ENCODE measurements at places on chromosomes 11 and 22.

DNA sequence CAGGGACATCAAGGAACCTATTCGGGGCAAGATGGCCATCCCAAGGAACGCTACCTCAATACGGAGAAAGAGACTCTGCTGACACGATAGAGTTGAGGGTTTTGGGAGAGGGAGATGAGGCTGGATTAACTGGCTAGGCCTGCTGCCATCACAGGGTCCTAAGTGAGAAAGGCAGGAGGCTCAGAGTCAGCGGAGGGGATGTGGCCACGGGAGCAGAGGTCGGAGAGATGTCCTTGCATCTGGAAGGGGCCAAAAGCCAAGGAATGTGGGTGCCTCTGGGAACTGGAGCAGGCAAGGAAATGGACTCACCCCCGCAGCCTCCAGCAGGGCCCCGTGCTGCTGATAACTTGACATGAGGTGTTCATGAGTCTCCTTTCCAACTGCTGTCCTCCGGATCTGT is 31.0 kb upstream of the RFPL3 start:
- DNase-seq = no peak
- no peaks in the 10 kb centered on the region for H3K4me1 ChIP-seq
- H3K27ac ChIP-seq = no peak overlapping the region
- H3K27me3 ChIP-seq = no peaks in the 10 kb centered on the region
- H3K36me3 ChIP-seq = no peaks in the 10 kb centered on the region

GRCh38 chr22:41672780-41673509 is 15.7 kb downstream of the SNU13 start:
- no peaks in the 10 kb centered on the region for H3K27me3 ChIP-seq
- DNase-seq = no peak
- H3K27ac ChIP-seq = peak overlapping the region; percentile 16
- no peaks in the 10 kb centered on the region for H3K4me1 ChIP-seq
- peaks cover 10% of the 10 kb centered on the region for H3K36me3 ChIP-seq
- no peak overlapping the region for H3K4me3 ChIP-seq

- no peaks in the 10 kb centered on the region for H3K4me1 ChIP-seq
- no peak for DNase-seq
- H3K27ac ChIP-seq = no peak overlapping the region
- no peaks in the 10 kb centered on the region for H3K36me3 ChIP-seq
- H3K4me3 ChIP-seq = no peak overlapping the region
These were observed 164.2 kb upstream of the TBCEL start for GRCh38 chr11:120859552-120860295.

DNA sequence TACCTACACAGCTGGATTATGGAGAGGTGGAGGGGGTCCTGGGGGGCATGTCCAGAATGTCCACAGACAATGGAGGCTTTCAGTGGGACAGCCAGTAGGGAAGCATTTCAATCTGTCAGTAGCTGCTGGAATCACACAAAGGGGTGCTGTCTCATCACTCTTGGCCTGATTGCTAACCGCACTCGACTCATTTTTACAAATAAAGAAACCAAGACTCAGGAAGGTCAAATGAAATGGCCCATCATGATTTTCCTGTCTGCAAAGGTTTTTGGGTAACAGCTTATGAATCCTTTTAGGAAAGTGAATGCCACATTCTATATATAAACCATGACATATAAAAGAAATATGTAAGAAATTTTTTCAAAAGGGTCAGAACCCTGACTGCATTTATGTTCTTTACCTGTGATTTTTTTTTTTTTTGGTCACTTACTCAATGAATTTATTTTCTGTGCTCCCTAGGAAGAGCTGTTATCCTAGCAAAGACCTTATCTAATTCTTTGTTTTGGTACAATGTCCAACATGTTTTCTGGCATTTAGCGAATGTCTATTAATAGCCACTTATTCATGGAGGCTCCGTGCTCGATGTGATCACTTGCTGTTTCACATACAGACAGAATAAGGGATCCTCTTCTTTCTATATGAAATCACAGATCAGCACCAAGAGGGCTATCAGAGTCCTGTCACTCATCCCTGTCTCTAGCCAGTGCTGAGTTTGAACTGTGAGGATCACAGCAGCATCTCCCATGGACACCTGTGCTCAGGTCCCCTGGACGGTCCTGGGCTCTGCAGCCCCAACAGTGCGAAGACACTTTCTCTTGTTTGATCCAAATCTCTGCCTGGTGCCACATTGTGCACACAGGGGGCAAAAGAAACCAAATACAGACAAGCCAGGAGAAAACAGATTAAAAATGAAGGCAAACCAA is 979.7 kb downstream of the NTM start:
- no peak overlapping the region for H3K27ac ChIP-seq
- no peaks in the 10 kb centered on the region for H3K4me1 ChIP-seq
- H3K4me3 ChIP-seq = no peak overlapping the region
- no peaks in the 10 kb centered on the region for H3K36me3 ChIP-seq
- no peaks in the 10 kb centered on the region for H3K27me3 ChIP-seq

DNA sequence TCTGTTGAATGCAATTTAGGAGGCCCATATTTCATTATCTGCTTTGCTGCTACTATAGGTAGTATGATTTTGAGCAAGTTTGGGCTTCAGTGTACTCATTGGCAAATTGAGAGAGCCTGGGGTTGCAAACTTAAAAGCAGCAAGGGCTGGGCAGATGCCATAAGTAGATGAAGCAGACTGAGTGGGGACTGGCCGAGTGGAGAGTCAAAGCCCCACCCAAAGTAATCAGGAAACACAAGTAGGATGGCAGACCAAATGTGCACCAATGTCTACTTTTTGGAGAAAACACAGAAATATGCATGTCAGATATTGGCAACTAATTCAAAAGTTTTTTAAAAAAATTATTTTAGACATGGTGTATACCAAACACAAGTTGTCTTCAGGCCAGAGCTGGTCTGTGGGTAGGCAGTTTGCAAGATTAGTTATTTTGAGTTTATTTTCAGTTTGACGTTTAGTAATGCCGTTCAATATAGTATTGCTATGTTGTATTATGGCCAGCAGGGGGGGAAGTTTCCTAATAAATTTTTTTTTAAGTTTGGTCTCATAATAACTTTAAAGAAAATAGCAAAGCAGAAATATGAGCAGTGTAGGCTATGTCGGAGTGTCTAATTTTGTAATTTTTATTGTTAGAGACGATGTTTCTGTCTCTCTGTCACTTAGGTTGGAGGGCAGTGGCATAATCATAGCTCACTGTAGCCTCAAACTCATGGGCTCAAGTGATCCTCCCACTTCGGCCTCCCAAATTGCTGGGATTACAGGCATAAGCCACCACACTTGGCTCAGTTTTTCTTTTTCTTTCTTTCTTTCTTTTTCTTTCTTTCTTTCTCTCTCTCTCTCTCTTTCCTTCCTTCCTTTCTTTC is 105.1 kb downstream of the HIPK3 start:
- H3K4me1 ChIP-seq = no peaks in the 10 kb centered on the region
- no peak overlapping the region for H3K4me3 ChIP-seq
- DNase-seq = peak; percentile 32
- no peaks in the 10 kb centered on the region for H3K27me3 ChIP-seq
- no peak overlapping the region for H3K27ac ChIP-seq

DNA sequence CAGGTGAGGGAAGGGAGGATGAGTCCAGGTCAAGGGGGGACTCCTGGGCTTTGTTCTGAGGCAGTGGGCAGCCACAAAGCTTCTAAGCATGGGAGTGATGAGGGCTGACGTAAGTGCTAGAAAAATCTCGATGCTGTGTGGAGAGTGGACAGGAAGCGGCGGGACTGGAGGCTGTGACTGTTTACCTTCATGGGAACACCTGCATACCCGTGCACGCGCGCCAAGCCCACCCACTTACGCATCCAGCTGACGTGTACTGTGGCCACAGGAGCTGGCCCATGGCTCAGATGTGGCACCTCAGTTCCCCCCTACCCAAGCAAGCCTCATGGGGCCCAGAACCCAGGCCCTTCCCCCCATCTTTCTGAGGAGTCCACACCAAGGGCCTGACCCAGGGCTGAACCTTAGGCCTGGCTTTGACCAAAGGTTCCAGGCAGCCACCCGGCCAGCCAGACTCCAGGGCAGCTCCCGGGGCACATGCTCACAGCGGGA is 14.0 kb downstream of the MYRF start:
- no peaks in the 10 kb centered on the region for H3K36me3 ChIP-seq
- no peak overlapping the region for H3K27ac ChIP-seq
- no peaks in the 10 kb centered on the region for H3K4me1 ChIP-seq
- no peaks in the 10 kb centered on the region for H3K27me3 ChIP-seq

DNA sequence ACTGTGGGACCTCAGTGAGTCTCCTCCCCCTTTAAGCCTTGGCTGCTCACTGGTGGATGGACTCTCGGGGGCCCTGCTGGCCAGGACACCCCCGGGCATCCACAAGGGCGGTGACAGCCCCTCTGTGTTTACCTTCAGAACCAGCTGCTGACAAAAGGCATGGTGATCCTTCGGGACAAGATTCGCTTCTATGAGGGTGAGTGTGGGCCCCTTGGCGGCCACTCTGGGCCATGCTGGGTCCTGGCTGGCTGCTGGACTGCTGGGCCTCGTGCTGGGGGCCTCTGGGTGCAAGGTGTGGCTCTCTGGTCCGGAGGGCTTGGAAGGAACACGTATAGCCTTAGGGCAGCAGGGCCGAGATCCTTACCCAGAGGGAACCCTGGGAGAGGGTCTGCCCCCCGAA is 24.4 kb downstream of the PRR5 start:
- H3K36me3 ChIP-seq = peaks cover 4% of the 10 kb centered on the region
- no peak overlapping the region for H3K27ac ChIP-seq
- no peak overlapping the region for H3K4me3 ChIP-seq
- H3K27me3 ChIP-seq = no peaks in the 10 kb centered on the region

DNA sequence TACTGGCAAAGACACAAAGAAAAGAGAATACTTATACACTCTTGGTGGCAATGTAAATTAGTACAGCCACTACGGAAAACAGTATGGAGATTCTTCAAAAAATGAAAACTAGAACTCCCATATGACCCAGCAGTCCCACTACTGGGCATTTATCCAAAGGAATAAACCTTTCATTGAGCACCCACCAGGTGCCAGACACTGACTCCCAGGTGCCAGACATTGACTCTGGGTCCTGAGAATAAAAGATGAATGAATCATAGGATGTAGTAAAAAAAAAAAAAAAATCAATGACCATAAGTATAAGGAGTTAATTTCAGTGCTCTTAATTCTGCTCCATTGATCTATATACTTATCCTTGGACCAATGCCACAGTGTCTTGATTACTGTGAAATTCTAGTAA is 28.2 kb downstream of the HEPHL1 start:
- DNase-seq = no peak
- H3K4me1 ChIP-seq = no peaks in the 10 kb centered on the region
- no peaks in the 10 kb centered on the region for H3K36me3 ChIP-seq
- H3K27me3 ChIP-seq = no peaks in the 10 kb centered on the region

DNA sequence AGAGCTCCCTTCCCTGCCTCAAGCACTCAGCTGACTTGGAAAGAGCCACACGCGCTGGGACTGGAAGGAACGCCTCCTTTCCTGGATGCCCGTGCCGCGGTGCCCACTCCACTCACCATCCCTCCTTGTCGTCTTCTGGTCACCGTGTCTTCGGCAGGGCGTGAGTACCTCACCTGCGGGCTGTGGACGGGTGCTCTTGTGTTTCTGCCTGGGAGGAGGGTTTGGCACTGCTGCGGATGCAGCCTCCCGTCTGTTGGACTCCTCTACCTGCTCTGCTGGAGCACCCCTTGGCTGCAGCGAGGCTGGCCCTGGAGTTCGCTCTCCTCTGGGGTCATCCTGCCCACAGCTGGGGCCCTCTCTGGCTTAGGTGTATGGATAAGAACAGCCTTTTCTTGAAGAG is 612.7 kb downstream of the BRD1 start:
- no peaks in the 10 kb centered on the region for H3K4me1 ChIP-seq
- H3K27ac ChIP-seq = no peak overlapping the region
- no peaks in the 10 kb centered on the region for H3K36me3 ChIP-seq
- H3K4me3 ChIP-seq = no peak overlapping the region
- H3K27me3 ChIP-seq = no peaks in the 10 kb centered on the region
- no peak for DNase-seq

GRCh38 chr11:86932924-86933875 is 22.0 kb downstream of the FZD4 start:
- no peak overlapping the region for H3K27ac ChIP-seq
- H3K36me3 ChIP-seq = no peaks in the 10 kb centered on the region
- DNase-seq = no peak
- H3K4me1 ChIP-seq = no peaks in the 10 kb centered on the region
- H3K27me3 ChIP-seq = no peaks in the 10 kb centered on the region
- no peak overlapping the region for H3K4me3 ChIP-seq

DNA sequence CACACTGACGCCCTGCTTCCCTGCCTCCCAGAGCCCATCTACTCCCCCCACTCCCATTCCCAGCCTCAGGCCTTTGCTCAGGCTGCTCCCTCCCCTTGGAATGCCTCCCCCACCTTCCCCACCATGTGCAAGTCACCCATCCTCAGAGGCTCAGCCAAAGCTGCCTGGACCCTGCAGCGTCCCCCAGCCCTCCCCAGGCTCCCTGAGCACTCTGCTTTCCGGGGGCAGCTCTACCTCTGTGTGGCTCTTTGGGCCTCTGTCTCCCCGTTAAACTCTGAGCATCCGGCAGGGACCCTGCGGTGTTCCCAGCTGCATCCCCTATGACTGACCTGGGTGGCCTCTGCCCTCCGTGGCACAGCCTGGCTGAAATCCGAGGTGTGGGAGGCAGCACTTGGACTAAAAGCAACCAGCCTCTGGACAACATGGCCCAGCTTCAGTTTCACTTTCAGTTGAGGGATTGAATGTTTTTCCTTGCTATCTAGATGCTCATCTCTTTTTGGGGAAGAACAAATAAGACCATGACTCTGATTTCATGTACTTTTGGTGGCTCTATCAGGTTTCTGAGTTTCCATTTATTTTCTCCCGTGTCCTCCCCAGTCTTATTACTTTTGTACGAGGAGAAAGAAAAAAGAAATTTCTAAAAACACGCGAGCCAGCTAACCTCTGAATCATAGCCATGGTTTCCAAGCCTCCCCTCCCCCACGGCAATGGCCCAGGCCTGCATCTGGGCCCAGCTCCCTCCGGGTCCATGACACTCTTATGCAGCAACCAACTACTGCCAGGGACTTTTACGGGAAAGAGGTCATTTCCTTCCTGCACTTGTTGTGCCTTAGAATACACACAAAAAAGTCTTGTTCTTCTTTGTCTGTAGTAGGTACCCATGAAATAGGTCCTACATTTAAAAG is 3.8 kb downstream of the APOL3 start:
- H3K4me1 ChIP-seq = peaks cover 86% of the 10 kb centered on the region
- peaks cover 8% of the 10 kb centered on the region for H3K36me3 ChIP-seq
- peak overlapping the region; percentile 71 for H3K27ac ChIP-seq
- no peaks in the 10 kb centered on the region for H3K27me3 ChIP-seq

GRCh38 chr11:66880496-66881450 is 23.9 kb downstream of the LRFN4 start:
- H3K27me3 ChIP-seq = no peaks in the 10 kb centered on the region
- H3K4me3 ChIP-seq = no peak overlapping the region
- no peak overlapping the region for H3K27ac ChIP-seq
- DNase-seq = peak; percentile 12

- no peaks in the 10 kb centered on the region for H3K27me3 ChIP-seq
- H3K27ac ChIP-seq = no peak overlapping the region
- H3K36me3 ChIP-seq = no peaks in the 10 kb centered on the region
- no peaks in the 10 kb centered on the region for H3K4me1 ChIP-seq
These were observed 71.9 kb downstream of the TRAF6 start for GRCh38 chr11:36438126-36438525.
